ENCODE measurements at places on chromosomes 16 and 17.

DNA sequence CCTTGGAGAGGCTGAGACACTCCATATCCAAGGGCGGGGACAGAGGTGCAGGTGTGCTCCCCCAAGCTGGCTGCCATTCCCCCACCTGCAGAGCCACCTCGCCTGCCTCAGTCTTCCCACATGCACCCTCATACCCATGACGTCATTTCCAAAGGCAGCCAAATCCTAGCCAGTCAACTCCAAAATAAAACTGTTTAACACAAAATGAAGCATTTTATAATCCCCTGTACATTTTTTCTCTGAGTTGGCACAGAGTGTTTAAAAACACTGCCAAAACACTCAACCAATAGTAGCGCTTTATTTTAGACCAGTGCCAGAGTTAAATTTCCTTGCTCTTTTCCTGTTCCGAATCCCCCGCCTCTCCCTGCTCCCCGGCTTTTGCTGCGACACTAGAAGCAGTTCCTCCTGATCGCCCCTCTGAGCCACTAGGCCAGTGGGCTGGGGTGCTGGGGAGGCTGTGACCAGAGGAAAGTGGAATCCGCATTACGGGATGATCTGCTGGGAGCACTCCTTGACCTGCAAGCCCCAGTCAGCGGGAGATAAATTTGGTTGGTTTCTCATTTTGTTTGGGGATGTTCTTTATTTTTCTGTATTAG, 139.5 kb downstream of the ZNF423 start:
- DNase-seq, result no peak

- no peak for DNase-seq
Observed at GRCh38 chr17:4199818-4200402, 56.9 kb downstream of the CYB5D2 start.

DNA sequence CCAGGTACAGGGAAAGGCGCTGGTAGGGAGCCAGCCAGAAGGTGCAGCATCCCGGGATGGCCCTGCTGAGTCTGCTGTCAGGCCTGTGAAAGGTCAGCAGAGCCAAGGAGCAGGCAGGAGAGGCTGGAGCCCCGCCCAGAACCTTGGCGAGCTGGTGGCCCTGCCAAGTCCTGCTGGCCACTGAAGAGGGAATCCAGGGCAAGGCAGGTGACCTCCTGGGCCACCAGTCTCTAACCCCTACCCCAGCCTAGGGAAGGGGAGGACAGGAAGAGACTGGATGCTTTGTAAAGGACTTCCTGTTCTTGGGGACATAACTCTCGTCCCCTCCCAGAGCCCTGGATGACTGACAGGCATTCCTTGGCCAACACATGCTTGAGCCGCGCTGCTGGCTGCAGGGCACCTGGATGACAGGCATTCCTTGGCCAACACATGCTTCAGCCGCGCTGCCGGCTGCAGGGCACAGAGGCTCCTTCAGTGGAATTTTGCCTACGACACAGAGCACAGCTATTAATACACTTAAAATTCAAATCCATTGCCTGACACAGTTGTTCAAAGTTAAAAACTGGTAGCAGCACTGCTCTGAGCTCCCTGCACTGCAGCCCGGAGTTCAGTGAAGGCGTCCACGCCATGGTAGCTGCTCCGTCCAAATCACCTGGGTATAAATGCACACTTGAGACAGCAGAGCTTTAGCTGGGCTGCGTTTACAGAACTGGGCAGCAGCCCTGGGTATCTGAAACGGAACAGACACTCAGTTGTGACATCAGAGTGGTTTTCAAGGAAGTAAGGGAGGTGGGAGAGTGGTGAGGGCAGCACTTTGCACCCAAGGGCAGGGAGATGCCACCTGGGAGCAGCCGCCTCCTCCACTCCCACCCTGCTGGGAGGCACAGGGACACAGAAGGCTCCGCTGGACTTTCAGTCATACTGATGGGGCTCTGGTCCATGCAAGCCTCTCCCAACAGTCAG, 2.0 kb upstream of the BRICD5 start:
- DNase-seq, result no peak

DNA sequence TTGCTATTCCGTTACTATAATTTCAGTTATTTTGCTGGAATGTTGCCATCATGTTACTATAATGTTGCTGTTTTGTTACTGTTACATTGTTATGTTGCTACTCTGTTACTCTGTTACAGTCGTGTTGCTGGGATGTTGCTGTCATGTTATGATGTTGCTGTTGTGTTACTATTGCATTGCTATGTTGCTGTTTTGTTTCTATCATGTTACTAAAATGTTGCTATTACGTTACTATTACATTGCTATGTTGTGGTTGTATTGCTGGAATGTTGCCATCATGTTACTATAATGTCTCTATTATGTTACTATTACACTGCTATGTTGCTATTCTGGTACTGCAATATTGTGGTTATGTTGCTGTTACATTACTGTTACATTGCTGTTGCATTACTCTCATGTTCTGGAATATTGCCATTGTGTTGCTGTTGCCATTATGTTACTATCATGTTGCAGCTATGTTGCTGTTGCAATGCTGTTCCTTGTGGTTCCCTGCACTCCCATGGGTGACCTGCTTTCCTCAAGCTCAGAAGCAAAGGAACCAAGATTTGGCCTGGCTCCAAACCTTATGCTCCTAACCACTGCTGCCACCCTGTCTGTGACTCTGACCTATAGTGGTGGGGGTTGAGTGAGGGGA, 64.4 kb downstream of the ABCC6 start:
- DNase-seq, result no peak

- DNase-seq, result no peak
Observed at GRCh38 chr17:38444151-38444550, 15.9 kb downstream of the ARHGAP23 start.
